ENCODE measurements at places on chromosomes 12 and 14. TPM values are rescaled to one million over a fixed set of nuclear protein-coding genes. Genes with fewer than 3 reads are reported as not detected.

Gene TAS2R9
- not detected for total RNA-seq

Gene FGF6
- total RNA-seq, result not detected

Gene GYS2
- total RNA-seq, result not detected

Gene WNT1
- not detected for total RNA-seq

Gene PYM1
- total RNA-seq, result 27.8 TPM

Gene PLXNC1
- 1.6 TPM for total RNA-seq

Gene SCNN1A
- not detected for total RNA-seq

Gene ADAMTS20
- total RNA-seq, result not detected

Gene LRTM2
- not detected for total RNA-seq

Gene MYH6
- not detected for total RNA-seq

DNA sequence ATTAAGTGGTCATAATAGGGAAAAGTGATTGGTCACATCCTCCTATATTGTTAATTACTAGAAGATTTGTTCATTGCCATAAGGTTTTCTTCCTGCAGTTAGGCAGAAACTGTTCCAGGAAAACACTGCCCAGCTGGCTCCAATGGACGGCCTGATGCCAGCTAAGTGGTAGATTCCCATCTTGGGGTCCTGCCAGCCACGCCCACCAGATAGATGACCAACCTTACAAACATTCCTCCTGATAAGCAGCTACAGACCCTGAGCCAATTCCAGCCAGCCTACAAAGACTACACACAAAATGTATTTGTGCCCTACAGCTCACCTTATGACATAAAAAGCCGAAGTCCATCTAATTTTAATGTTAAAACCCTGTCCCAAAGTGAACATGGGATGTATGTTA lies 685.9 kb upstream of the USP15 start:
- no peak for DNase-seq

GRCh38 chr12:553216-554000 lies 93.7 kb downstream of the B4GALNT3 start:
- no peak for DNase-seq

- no peak for DNase-seq
Observed at GRCh38 chr12:122847516-122847836, 12.2 kb downstream of the HIP1R start.

DNA sequence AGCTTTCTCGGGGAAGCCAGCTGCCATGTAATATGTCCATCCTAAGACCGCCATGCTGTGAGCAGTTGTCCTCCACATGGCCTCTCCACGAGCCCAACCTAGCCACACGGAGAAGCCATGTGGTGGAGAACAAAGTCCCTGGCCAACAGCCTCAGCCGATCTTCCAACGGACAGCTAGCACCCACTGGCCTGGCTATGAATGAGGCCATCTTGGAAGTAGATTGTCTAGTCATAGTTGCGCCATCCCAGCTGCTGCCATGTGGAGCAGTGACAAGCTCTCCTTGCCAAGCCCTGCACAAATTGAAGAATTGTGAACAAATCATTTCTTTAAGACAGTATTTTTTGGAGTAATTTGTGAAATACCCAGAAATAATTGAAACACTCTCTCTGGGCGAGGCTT lies 49.3 kb upstream of the USP44 start:
- no peak for DNase-seq

DNA sequence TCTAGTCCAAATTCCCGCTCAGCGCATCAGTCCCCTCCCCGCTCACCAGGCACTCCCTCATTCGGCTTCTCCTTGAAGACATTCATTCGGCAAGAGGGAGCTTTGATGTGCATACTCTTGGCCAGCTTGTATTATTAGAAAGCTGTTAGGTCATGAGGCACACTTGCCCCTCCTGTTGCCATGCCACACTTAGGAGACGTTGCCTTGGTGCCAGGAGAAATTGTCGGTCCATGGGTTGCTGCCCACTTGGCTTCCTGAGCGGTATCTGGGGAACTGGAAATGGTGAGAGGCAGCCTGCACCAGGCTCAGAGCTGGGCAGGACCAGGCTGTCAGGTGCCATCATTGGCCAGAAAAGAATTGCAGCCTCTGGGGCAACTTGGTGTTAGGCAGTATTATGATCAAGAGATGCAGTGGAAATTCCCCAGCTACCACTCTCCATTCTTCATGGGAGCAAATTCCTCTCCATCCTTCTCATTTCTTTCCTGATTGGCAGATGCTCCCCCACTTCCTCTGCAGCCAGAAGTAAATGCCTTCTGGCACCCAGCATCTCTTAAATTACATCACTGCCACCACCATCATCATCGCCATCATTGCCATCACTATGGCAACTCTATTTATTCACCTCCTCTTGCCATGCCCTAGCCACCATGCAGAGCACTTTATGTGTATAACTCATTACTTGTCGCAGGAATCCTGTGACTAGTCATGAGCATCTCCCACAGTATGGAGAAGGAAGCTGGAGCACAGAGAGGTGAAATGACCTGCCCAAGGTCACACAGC lies 12.4 kb downstream of the CABP1 start:
- no peak for DNase-seq

DNA sequence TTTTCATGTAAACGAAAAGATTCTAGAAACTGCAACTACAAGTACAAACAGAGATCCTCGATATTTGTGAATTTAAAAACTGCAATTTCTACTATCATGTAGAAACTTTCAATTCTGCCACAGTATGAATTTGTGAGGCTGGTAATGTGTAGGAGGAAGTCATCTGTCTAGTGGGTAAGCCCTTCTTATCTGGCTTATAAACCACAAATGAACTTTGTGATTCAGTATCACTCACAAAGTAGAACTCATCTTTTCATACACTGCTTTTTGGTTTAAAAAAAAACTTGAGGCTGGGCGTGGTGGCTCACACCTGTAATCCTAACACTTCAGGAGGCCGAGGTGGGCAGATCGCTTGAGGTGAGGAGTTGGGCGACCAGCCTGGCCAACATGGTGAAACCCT lies 20.7 kb downstream of the GTF2A1 start:
- DNase-seq, result no peak

DNA sequence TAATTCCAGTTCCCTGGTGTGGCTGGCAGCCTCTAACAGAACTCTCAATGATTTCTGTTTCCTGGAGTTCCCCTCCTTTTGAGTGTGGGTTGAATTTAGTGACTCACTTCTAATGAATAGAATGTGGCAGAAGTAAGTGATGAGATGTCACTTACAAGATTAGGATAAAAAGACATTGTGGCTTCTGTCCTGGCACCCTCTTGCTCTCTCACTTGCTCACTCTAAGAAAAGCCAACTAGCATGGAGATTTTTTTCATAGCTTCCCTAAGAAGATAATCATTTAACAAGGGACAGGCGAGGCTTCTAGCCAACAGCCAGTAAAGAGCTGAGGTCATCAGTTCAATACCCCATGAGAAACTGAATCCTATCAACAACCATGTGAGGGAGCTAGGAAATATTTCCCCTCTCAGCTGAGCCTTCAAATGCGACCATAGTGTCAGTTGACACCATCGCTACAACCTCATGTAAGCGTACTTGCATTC lies 156.7 kb downstream of the TMTC3 start:
- peak; percentile 73 for DNase-seq

GRCh38 chr14:26067341-26067740 lies 530.5 kb downstream of the NOVA1 start:
- no peak for DNase-seq

DNA sequence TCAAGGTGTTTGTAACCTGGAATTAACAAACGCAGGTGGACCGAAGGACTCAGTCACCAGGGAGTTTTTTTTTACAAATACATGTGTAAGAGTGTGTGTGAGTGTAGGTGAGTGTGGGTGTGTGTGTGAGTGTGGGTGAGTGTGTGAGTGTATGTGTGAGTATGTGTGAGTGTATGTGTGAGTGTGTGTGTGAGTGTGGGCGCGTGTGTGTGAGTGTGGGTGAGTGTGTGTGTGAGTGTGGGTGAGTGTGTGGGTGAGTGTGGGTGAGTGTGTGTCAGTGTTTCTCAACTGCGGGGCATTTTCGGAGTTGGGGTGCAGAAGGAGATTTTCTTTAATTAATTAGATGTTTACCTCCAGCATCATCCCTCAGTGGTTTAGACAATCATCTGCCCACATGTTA lies 1178.8 kb downstream of the VRK1 start:
- DNase-seq, result no peak

- no peak for DNase-seq
Observed at GRCh38 chr12:120668091-120668867, 18.7 kb upstream of the MLEC start.

DNA sequence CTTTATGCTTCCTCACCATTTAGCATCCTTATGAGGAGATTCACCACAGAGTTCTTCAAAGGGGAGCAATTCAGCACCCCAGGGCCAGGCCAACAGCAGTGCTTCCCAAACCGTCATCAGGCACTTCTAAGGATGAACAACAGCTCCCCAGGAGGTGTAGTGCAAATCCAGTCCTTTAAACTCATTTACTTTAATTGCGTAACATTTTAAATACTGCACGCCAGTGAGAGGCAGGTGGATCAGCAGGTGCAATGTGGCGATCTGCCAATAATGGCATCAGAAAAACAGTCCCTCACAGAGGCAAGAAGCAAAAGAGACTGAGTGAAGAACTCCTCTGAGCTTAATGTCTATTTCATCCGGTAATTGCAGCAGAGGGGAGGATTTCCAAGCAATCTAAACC lies 770.9 kb upstream of the FOXG1 start:
- DNase-seq, result no peak

DNA sequence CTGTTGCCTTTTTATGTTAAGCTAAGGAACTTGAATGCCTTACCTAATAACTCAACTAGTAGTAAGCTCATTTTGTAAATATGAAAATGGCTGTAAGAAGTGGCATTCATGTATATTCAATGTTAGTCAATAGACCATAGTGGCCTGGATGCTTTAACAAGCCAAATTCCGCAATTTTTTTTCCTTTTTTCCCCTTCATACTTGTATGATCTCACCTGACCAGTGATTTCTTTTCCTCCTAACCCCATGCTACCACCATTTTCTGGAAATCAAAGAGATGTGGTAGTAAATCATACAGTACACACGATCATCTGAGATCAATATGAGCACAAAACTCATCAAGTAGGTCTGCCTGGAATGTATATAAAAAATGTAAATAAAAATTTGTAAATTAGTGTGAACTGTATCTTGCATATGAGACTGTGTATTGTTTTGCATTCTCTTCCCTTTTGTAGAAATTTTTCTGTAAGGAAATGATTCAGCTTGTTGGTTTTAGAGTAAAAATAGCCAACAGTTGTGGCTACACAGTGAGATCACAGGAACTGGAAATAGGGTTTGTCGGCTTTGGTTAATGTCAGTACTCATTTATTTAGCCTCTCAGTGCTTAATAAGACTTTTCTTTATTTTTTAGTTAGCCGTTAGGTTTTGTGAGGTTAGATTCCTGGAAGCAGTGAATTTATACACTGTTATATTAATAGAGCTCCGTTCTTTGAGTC lies 62.5 kb downstream of the ETNK1 start:
- peak; percentile 77 for DNase-seq

GRCh38 chr14:64817631-64818030 lies 62.1 kb downstream of the SPTB start:
- no peak for DNase-seq

- peak; percentile 76 for DNase-seq
Observed at GRCh38 chr14:63174760-63175191, 29.5 kb upstream of the RHOJ start.

GRCh38 chr12:95083471-95083870 lies 10.1 kb upstream of the NR2C1 start:
- DNase-seq, result peak; percentile 26

DNA sequence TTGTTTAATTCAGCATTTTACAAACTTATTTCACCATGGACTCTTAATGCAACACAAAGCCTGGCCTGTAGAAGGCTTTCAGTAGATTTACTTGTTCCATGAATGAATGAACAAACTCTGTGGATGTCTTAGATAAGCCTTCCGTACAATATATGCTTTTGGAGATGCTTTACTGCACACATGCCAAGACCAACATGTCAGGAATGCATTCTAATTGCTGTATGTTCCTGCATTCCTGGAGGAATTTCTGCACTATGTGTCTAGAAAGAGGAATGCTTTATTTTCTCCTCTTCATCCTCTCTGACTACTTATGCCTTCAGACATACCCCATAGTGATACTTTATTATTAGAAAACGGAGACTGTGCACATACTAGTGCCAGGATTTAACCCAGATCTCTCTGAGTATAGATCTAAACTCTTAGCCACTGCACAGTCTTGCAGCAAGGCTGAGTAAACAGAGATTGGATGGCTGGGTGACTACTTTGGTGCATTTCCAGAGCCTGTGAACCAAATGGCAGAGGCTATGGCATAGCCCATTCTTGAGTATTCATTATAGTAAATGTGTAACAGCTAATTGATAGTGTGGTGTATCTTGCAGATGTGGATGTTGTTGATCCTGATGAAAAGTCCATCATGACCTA lies 108.2 kb downstream of the SYNE2 start:
- peak; percentile 60 for DNase-seq

DNA sequence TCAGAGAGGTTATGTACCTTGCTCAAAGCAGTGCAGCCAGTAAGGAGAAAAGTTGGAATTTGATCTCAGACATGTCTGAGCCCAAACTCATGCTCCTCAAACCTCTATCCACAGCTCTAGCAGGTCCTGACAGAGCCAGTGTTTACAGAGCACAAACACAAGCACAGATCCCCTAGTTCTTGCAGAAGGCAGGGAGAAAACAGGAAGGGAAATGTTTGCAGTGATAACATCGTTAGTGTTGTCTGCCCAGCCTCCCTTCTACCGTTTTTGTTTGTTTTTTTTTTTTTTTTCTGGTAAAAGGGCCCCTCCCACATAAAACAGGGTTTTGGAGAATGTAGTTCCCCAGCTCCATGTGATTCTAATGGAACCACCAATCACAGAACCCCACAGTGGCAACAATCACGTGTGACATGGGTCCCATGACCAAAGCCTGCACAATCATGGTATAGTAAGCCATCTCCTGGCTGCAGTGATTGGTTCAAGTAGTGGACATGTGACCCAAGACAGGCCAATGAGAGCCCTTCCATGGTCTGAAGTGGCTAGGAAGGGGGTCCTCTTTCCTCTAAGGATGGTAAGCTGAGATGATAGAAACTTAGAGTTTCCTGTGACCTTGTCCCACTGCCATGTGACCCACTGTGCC lies 513.4 kb downstream of the MED13L start:
- DNase-seq, result no peak

GRCh38 chr12:128033473-128033872 lies 233.5 kb upstream of the TMEM132C start:
- no peak for DNase-seq

GRCh38 chr12:106267535-106267934 lies 19.7 kb upstream of the CKAP4 start:
- DNase-seq, result no peak

DNA sequence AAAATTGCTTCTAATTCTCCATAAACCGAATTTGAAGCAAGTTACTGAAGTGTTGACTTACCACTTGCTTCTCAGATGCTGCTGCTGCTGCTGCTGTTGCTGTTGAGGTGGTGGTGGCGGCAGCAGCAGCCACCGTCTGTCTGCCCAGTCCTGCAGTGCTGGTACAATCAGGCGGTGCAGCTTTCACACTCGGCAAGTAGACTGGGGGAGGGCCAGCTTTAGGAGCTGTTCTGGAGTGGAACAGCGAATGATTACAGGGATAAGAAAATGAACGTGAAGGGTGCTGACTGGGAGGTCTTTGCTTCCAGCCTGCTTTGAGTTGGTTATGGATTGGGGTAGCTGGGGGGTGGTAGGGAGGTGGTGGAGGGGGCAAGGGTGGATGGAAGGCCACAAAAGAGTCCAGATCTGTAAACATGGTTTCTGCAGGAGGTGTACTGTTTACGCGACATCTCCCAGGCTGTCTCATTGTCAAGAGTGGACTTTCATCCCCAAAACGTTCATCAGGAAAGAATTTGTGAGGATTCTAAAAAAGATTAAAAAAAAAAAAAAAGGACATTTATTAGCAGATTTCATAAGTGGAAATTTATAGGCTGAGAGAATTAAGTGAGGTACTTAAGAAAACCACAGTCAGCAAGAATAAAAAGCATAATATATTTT lies 38.8 kb downstream of the UBR7 start:
- DNase-seq, result peak; percentile 34

Data from IMR-90 (cell line).